ENCODE measurements at places on chromosomes 1 and 21. TPM values are rescaled to one million over a fixed set of nuclear protein-coding genes. Genes with fewer than 3 reads are reported as not detected.

DNA sequence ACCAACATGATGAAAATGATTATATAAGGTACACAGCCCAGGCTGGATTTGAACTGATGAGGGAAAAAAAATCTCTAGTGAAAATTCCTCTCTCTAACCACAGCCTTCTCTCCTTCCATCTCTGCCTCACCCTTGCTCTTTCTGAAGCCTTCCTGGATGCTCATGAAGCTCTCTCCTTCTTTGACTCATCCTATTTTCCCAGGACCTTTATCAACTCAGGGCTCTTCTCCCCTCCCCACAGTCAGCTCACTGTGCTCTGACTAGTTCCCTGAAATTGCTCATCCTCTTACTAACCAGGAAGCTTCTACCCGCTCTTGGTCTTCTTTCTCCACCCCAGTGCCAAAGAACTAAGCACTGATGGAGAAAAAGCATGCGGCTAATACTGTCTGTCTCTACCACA is 46.4 kb upstream of the ERG start:
- no peak for DNase-seq
- H3K4me3 ChIP-seq, result no peak overlapping the region
- H3K4me1 ChIP-seq, result no peaks in the 10 kb centered on the region
- H3K36me3 ChIP-seq, result no peaks in the 10 kb centered on the region
- H3K27ac ChIP-seq, result no peak overlapping the region

DNA sequence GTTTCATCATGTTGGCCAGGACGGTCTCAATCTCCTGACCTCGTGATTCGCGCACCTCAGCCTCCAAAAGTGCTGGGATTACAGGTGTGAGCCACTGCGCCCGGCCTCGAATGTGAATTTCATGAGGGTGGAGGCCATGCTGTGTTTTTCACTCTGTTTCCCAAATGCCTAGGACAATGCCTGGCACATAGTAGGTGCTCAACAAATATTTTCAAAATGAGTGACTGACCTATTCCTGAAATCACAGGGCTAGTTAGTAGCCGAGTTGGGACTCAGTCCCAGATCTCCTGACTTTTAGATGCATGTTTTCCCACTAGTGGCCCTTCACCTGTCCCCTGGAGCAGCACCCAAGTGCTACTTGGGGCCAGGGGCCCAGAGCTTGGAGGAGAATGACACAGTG is 6.4 kb upstream of the GPR37L1 start:
- H3K27ac ChIP-seq, result no peak overlapping the region
- H3K27me3 ChIP-seq, result no peaks in the 10 kb centered on the region
- H3K4me3 ChIP-seq, result no peak overlapping the region
- H3K36me3 ChIP-seq, result no peaks in the 10 kb centered on the region
- no peaks in the 10 kb centered on the region for H3K4me1 ChIP-seq
- DNase-seq, result no peak

- H3K27me3 ChIP-seq, result no peaks in the 10 kb centered on the region
- no peak for DNase-seq
- H3K36me3 ChIP-seq, result no peaks in the 10 kb centered on the region
- H3K4me3 ChIP-seq, result no peak overlapping the region
- no peak overlapping the region for H3K27ac ChIP-seq
- peaks cover 25% of the 10 kb centered on the region for H3K4me1 ChIP-seq
These were observed 38.2 kb downstream of the ETS2 start for GRCh38 chr21:38843806-38844503.

DNA sequence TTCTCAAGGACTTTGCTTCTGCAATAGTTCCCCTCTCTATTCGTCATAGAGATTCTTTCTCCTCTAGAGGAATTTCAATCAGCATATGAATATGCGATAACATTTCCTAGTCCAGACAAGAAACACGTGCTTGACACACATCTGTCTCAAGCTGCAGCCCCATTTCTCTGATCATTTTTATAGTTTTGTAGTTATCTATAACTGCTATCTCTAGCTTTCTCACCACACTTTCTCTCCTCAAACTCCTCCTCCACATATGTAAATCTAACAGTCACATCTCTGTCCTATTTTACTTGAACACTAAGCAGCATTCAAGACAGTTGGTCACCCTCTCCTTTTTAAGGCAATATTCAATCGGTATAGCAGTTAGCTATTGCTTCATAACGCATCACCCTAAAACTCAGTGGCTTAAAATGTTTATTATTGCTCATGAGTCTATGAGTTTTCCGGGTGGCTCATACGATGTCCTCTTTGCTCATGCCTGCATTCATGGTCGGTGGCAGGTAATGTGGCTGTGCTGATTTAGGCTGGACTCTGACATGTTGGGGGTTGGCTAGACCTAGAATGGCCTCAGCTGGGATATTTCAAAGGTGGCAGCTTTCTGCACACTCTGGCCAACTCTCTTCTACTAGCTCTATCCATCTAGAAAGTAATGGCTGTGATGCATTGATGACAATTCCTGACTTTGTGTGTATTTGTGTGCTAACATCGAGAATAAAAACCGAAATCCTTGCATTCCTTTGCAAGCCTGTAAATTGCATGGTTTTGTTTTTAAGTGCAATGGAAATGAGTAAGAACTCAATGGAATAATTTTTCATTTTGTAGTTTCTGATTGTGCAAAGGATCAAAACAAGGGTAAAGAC is 20.6 kb downstream of the ATP6V1G3 start:
- no peaks in the 10 kb centered on the region for H3K27me3 ChIP-seq
- H3K4me3 ChIP-seq, result peak overlapping the region; percentile 73
- H3K27ac ChIP-seq, result peak overlapping the region; percentile 85
- DNase-seq, result no peak

GRCh38 chr1:43171312-43171875 is 696 bp downstream of the EBNA1BP2 start:
- no peak for DNase-seq
- H3K27ac ChIP-seq, result peak overlapping the region; percentile 87
- peak overlapping the region; percentile 96 for H3K4me3 ChIP-seq
- peaks cover 13% of the 10 kb centered on the region for H3K27me3 ChIP-seq

- peak; percentile 46 for DNase-seq
- H3K27ac ChIP-seq, result no peak overlapping the region
- no peak overlapping the region for H3K4me3 ChIP-seq
- H3K27me3 ChIP-seq, result peaks cover 34% of the 10 kb centered on the region
- H3K4me1 ChIP-seq, result peaks cover 5% of the 10 kb centered on the region
These were observed 30.0 kb upstream of the ACP6 start for GRCh38 chr1:147700042-147701006.

- H3K27me3 ChIP-seq, result no peaks in the 10 kb centered on the region
- DNase-seq, result no peak
- peaks cover 38% of the 10 kb centered on the region for H3K4me1 ChIP-seq
- no peak overlapping the region for H3K4me3 ChIP-seq
- no peak overlapping the region for H3K27ac ChIP-seq
These were observed 80.5 kb upstream of the BMP8A start for GRCh38 chr1:39410915-39411436.

- H3K4me3 ChIP-seq, result no peak overlapping the region
- DNase-seq, result no peak
- H3K4me1 ChIP-seq, result peaks cover 41% of the 10 kb centered on the region
- no peaks in the 10 kb centered on the region for H3K27me3 ChIP-seq
These were observed 94.8 kb upstream of the SGIP1 start for GRCh38 chr1:66439031-66439740.

GRCh38 chr1:178155481-178156255 is 61.8 kb downstream of the RASAL2 start:
- no peak overlapping the region for H3K27ac ChIP-seq
- no peaks in the 10 kb centered on the region for H3K27me3 ChIP-seq
- DNase-seq, result no peak
- no peaks in the 10 kb centered on the region for H3K4me1 ChIP-seq
- H3K4me3 ChIP-seq, result no peak overlapping the region
- no peaks in the 10 kb centered on the region for H3K36me3 ChIP-seq

DNA sequence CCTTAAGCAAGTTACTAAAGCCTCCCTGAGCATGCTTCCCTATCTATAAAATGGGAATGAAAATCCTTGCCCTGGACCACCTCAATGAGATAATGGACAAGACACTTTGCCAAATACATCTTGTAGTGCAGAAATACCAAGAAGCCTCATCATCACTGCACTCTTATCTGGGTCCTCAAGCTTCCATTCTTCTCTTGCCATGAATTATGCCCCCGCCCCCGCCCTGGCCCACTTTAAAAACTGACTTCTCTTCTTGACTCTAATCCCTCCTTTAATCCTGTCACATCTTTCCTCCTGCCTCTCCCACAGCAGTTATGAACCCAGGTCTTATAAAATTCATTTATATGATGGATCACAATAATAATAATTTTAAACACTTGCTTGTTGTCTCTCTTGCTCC is 14.8 kb downstream of the ARHGEF11 start:
- no peaks in the 10 kb centered on the region for H3K4me1 ChIP-seq
- DNase-seq, result no peak
- no peaks in the 10 kb centered on the region for H3K36me3 ChIP-seq
- peaks cover 32% of the 10 kb centered on the region for H3K27me3 ChIP-seq
- no peak overlapping the region for H3K27ac ChIP-seq

DNA sequence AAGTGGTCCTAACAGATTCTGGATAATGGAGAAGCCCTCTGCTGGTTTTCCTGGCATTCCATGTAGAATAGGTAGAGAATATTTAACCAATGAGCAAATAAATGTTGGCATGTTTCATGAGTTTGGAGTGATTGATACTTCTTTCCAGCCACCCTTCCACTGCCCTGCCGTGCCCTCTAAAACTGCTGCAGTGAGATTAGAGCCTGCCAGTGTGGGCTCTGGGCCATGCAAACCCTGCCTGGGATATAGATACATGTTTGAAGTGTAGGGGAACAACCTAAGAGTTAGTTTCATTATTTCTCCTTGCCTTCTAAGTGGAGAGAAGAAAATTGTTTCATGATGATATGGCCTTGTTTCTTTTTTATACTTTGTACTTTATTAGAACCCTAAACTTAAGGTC is 10.4 kb downstream of the UBE2Q1 start:
- H3K4me1 ChIP-seq, result peaks cover 8% of the 10 kb centered on the region
- no peak overlapping the region for H3K27ac ChIP-seq
- peaks cover 43% of the 10 kb centered on the region for H3K36me3 ChIP-seq
- DNase-seq, result no peak

The ISG15 gene
- 33.8 TPM for total RNA-seq

The OR10J1 gene
- not detected for total RNA-seq

The KCNA3 gene
- 24.0 TPM for total RNA-seq

The FMN2 gene
- total RNA-seq, result not detected

The VTCN1 gene
- not detected for total RNA-seq

The FBLIM1 gene
- total RNA-seq, result not detected

The HLX gene
- 8.2 TPM for total RNA-seq

The GNG12 gene
- 0.16 TPM for total RNA-seq

Measured in activated T-helper 2 cell treated with anti-CD3 and anti-CD28 coated beads, Interferon-gamma antibody, Interleukin-2, Interleukin-4, amounts not matched to agents 10 μg/mL and 5 μg/mL and 100 μg/mL, durations not matched to agents 14 hours and 24 hours and 36 hours (primary cell).